NAMALWA (cell line): ENCODE measurements at places on chromosomes 12 and 14.

- DNase-seq = peak; percentile 45
These were observed 6.9 kb downstream of the SHMT2 start for GRCh38 chr12:57236201-57236924.

GRCh38 chr12:126390969-126391566 is 1325.8 kb downstream of the AACS start:
- no peak for DNase-seq

- peak; percentile 34 for DNase-seq
These were observed 1.0 kb downstream of the PCNX1 start for GRCh38 chr14:70907996-70908934.

- no peak for DNase-seq
These were observed 72.1 kb upstream of the ST8SIA1 start for GRCh38 chr12:22406627-22407026.

DNA sequence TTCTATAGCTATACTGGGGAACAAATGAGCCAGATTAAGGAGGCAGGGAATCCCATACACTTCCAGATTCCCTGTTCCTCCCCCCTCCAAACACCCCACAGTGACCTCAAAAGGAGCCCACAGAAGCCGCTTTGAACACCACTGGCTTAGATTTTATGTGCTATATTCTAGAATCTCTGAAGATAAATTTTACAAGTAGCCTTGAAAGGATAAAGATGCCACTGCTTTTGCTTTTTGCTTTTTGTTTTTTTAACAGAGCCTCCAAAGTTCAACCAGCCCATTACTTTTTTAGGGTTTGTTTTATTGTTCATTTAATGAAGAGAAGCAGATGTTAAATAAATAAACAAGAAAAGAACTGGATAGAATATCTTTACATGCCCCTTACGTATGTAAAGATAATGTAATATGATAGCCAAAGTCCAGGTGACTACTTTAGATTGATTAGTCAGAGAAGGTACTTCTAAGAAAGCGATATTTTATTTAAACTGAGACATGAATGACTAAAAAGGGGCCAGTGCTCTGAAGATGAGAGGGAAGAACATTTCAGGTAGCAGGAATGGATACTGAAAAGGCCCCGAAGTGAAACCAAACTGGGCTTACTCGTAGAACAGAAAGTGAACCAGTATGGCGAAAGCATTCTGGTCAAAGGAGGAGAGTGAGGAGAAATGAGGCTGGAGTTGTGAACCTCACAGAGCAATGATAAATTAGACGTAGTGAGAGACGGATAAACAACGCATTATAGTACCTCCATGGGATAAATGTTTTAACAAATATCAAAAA is 44.6 kb downstream of the DUSP6 start:
- no peak for DNase-seq

DNA sequence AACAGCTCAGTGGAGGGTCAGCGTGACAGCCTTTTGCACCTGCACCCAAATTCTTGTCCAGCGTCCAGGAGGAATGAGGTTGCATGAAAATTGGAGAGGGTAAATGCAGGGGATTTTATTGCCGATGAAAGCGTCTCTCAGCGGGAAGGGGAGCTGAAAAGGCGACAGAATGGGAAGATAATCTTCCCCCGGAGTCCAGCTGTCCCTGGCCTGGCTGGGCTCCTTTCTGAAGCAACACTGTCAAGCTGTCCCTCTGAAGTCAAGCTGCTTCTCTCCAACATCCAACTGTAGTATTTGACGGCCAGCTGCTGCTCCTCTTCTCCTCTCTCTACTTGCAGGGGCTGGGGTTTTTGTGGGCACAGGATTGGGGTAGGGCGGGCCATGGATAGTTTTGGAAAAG is 32.7 kb downstream of the NOPCHAP1 start:
- no peak for DNase-seq

DNA sequence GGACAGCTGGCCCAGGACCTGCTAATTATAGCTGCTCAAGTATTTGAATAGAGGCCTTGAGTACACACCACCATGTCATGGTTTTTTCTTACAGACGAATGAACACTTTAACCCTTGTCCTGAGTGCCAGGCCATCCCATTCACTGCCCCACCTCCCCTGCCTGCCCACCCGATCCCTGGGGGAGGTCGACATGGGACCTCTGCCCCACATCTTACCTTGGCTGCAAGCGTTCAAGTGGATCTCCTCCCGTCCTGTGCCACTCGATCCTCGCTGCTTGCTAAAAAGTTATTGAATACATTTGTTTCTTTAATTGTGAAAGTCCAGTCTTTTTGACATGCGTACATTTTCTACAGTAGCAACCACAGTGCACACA is 10.3 kb downstream of the RTL1 start:
- no peak for DNase-seq

DNA sequence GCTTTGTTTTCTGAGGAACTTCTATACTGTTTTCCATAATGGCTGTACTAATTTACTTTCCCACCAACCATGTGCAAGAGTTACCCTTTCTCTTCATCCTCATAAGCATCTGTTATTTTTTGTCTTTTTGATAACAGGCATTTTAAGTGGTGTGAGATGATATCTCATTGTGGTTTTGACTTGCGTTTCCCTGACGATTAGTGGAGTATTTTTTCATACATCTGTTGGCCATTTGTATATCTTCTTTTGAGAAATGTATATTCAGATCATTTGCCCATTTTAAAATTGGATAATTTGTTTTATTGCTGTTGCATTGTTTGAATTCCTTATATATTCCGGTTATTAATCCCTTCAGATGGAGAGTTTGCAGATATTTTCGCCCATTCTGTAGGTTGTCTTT is 10.2 kb upstream of the HMGA2 start:
- DNase-seq = no peak

GRCh38 chr14:68553311-68553710 is 239.6 kb downstream of the ZFP36L1 start:
- no peak for DNase-seq

- peak; percentile 81 for DNase-seq
These were observed 17.4 kb downstream of the CNOT2 start for GRCh38 chr12:70260646-70261045.

GRCh38 chr12:26188127-26188526 is 7.2 kb upstream of the SSPN start:
- DNase-seq = no peak

DNA sequence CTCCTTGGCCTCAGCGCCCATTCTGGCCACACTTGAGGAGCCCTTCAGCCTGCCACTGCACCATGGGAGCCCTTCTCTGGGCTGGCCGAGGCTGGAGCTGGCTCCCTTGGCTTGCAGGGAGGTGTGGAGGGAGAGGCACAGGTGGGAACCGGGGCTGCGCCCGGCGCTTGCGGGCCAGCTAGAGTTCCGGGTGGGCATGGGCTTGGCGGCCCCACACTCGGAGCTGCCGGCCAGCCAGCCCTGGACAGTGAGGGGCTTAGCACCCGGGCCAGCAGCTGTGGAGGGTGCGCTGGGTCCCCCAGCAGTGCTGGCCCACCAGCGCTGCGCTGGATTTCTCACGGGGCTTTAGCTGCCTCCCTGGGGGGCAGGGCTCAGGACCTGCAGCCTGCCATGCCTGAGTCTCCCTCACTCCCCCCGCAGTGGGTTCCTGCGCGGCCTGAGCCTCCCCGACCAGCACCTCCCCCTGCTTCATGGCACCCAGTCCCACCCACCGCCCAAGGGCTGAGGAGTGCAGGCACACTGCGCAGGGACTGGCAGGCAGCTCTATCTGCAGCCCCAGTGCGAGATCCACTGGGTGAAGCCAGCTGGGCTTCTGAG is 28.0 kb downstream of the TMEM117 start:
- no peak for DNase-seq

- DNase-seq = no peak
These were observed 55.8 kb downstream of the CMAS start for GRCh38 chr12:22101749-22102243.

- DNase-seq = no peak
These were observed 8.9 kb downstream of the KRT4 start for GRCh38 chr12:52805000-52805399.

DNA sequence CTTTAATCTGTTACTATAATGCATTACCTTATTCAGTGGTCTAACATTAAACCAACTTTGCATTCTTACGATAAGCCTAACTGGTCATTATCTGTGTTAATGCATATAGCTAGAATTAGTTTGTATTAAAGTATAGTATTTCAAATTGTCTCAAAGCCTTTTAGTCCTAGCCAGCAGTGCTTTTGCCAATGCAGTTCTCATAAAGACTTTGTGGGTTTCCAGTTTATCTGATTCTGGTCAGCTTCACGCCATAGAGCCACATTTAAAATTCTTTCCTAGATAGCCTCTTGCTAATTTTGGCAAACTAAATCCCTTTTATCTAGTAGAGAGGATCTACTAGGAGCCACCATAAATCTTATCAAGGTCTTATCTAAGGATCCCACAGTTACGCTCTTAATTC is 78.9 kb upstream of the VASH1 start:
- no peak for DNase-seq

GRCh38 chr14:54533100-54533499 is 23.4 kb downstream of the CGRRF1 start:
- DNase-seq = no peak

DNA sequence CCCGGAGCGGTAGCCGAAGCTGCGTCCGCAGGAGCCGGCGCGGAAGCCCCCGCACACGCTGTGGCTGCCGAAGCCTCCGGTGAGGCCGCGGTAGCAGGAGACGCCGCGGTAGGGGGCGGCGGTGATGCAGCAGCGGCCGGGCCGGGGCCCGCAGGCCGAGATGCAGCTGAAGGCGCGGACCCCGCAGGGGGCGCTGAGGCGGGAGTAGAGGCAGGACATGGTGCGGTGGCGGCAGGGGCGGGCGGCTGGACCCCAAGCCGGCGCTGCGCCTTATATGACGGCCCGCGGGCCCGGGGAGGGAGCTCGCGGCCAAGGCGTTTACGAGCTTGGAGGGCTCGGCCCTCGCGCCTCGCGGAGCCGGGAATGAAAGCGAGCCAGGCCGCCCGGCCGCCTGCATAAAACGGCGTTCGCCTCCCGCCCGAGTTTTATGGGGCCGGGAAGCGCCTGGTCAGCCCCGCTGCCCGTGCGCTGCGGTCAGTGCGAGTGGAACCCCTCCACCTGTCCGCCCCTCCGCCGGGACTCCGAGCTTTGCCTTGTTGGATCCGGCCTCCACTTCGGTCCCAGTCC is 16.0 kb upstream of the KRT86 start:
- DNase-seq = no peak

DNA sequence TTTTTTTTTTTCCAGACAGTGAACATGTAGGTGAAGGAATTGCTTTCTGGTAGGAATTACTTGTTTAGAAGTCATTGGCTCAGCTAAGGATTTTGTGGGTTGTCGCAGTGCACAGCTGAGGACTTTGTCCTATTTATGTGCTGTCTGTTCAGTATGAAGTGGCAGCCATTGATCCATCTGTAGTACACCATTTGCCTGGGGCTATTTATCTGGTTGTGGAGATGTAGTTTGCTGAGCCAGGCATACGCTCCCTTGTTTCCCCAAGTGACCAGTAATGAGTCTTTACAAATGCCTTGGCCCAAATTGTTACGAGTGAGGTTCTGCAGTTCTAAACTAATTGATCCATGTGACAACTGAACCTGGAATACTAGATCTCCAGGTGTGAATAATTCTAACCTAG is 140.1 kb downstream of the NRXN3 start:
- DNase-seq = no peak

GRCh38 chr12:92221656-92222315 is 76.1 kb upstream of the BTG1 start:
- no peak for DNase-seq

DNA sequence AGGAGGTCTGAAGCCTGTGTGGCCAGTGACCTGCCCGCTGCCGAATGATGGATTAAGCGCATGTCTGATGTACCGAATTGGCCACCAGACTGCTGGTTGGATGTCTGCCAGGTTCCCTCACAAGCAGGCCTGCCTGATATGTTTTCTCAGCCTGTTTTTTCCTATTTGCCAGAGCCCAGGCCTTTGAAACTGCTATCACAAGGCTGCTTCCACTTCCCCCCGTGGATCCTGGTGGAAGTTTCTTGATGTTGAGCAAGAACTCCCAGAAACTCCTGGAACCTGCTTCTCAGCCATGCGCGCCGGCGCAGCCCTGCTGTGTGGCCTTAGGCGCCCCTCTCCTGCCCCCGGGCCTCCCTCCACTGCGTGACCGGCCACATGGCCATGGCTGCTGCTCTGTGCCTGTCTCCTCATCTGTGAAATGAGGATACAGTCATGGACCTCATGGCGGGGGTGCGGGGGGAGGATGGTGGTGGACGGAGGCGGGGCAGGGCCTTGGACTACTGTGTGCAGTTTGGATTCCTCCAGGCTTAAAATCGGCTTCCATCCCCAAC is 56.6 kb downstream of the CALM1 start:
- DNase-seq = no peak

- no peak for DNase-seq
These were observed 21.8 kb downstream of the GOLGA3 start for GRCh38 chr12:132806857-132807256.

- DNase-seq = no peak
These were observed 975.5 kb downstream of the TMEM121 start for GRCh38 chr14:106501898-106502297.

DNA sequence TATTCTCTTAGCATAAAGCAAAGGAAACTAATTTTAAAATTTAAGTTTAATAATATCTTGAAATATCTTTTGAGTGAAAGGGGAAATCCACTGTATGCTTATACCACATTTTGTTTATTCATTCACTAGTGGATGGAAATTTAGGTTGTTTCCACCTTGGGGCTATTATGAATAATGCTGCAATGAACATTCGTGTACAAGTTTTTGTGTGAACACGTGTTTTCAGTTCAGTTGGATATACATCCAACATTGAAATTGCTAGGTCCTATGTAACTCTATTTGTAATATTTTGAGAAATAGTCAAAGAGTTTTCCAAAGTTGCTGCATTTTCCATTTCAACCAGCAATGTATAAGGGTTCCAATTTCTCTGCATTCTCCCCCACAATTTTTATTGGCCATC is 83.7 kb upstream of the ETV6 start:
- DNase-seq = no peak

DNA sequence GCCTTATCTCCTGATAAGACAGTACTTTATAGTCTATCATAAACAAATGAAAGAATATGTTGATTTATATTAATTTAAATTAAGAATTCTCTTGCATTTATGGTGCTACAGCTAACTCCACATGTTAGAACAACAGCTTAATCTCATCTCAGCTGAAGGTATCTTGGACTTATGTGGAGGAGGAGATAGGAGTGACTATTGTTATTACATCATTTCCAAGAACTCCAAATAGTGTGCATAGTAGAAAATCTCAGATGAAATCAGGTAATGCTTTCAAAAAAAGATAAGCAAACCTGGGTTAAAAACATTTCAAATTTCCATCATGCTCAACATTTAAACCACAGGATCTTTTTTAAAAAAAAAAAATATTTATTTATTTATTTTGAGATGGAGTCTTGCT is 31.3 kb upstream of the ISM2 start:
- no peak for DNase-seq

DNA sequence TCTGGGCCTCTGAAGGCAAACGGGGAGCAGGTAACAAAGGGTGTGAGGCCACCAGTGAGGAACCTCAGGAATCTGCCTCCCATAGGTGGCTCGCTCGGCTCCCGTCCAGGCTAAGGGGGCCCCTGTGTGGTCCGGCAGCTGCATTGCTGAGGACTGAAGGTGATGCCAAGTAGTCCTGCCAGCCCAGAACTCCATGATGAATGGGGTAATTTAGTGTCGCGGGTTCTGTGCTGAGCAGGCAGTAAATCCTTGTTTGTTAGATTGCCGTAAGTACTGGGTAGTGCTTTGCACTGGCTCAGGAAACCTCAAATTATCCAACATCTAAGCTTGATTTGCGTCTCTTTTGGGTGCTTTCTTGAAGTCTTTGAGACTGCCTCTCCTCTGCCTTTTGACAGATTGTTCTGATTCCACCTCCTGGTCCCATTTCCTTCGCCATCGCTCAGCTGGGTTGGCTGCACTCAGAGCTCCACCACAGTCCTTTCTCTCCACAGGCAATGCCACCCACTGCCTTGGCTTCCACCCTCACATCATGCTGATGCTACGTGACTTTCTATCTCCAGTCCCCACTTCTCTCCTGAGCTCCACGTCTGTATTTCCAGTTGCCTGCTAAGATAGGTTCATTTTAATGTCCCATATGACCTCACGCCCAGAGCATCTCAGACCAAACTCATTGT is 392.0 kb downstream of the FUT8 start:
- DNase-seq = no peak
